ENCODE measurements at places on chromosomes 2 and 18. TPM values are rescaled to one million over a fixed set of nuclear protein-coding genes. Genes with fewer than 3 reads are reported as not detected.

The GATA6 gene
- 22.1 TPM for total RNA-seq

The ANKRD30B gene
- total RNA-seq, result not detected

The EVX2 gene
- not detected for total RNA-seq

The REG3G gene
- total RNA-seq, result not detected

The PPP1R1C gene
- 2.9 TPM for total RNA-seq

The CPS1 gene
- 3.0 TPM for total RNA-seq

The SPEG gene
- 6.5 TPM for total RNA-seq

The CFC1 gene
- not detected for total RNA-seq

The GKN1 gene
- total RNA-seq, result not detected

The SCN2A gene
- total RNA-seq, result 0.35 TPM

The KANSL1L gene
- 34.4 TPM for total RNA-seq

The SERPINB13 gene
- total RNA-seq, result not detected

The CNRIP1 gene
- 20.8 TPM for total RNA-seq

The UGT1A4 gene
- not detected for total RNA-seq

The TSPYL6 gene
- total RNA-seq, result not detected

The GKN2 gene
- total RNA-seq, result 53.3 TPM

The SDC1 gene
- total RNA-seq, result 90.0 TPM

The FOXD4L1 gene
- total RNA-seq, result 0.62 TPM

The MEIS1 gene
- 54.7 TPM for total RNA-seq

The PLCD4 gene
- total RNA-seq, result 1.1 TPM

The HAAO gene
- 6.1 TPM for total RNA-seq

All from lower lobe of right lung (tissue), 2 donors.